ENCODE measurements at places on chromosomes 12 and 14.

DNA sequence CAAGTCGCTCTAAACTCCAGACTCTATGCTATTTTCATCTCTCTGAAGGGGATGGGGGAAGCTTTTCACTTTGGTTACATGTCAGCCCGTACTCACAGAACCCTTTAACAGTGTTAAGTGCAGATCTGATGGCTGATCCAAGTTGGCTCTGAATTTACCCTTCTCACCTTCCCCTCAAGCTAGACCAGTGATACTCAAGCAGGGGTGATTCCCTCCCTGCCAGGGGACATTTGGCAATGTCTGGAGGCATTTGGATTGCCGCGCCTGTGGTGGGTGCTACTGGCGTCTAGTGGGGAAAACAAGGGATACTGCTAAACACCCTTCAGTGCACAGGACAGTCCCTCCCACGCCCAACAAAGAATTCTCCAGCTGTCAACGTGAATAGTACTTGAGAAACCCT is 6.0 kb upstream of the TEX52 start:
- no peak for DNase-seq

- peak; percentile 79 for DNase-seq
These were observed 5.8 kb upstream of the PHLDA1 start for GRCh38 chr12:76037130-76038103.

DNA sequence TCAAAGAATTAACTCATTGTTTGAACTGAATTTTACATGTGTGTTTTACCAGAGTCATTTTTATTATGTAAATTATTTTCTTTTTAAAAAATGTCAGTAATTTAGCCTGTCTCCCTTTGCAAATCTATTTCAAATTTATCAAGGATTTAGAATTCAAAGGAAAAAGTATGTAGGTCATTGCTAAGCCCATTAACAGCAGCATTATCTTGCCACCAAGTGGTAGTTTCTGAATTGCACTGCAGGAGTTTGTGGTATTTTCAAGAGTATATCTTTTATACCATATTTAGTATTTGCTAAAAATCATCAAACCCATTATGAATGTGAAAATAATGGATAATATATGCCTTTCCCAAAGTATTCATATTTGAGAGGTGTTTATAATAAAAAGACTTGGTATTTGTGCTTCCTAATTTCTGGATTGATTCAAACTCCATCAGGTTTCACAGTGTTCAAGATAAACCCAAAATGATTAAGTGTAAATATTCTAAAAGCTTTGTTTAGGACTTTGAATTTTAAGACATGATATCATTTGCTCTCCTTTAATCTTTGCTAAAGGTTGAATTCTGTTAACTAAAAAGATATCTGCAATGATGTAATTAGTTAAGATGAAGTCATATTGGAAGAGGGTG is 711.4 kb downstream of the FSCB start:
- no peak for DNase-seq

GRCh38 chr12:105223884-105224283 is 12.1 kb downstream of the APPL2 start:
- DNase-seq, result no peak

DNA sequence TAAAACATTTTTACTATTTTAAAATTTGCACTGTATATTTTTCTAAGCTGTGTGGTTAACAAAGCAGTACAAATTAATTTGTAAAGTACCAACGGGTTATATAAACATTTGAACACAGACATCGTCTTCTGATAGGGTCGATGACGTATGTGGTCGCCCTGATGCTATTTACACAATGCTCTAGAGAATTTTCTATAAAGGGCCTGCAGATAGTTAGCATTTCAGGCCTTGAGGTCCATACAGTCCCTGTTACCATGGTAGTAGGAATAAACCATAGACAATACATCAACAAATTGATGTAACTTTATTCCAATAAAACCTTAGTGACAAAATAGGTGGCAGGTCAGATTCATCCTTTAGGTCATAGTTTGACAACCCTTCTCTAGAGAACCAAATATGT is 25.7 kb upstream of the PDZRN4 start:
- DNase-seq, result no peak

DNA sequence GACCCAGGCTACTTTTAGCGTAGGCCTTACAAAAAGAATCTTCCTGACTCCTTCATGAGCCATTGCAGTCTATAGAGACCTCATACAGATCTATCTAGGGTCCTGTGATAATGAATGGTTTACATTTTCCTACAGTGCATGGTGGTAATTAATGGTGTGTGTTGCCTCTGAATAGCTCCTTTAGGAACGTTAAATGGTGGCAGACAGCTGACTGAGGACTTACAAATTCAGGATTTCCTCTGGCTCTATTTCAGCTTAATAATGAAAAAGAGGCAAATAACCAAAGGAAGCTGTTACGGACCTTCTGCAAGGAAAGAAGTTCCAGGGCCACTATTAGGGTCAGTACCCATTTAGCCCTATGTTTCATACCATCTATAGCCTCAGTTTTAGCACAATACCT is 5.1 kb downstream of the IKBIP start:
- DNase-seq, result no peak

GRCh38 chr12:13000616-13000924 is 505 bp upstream of the HEBP1 start:
- DNase-seq, result peak; percentile 39

DNA sequence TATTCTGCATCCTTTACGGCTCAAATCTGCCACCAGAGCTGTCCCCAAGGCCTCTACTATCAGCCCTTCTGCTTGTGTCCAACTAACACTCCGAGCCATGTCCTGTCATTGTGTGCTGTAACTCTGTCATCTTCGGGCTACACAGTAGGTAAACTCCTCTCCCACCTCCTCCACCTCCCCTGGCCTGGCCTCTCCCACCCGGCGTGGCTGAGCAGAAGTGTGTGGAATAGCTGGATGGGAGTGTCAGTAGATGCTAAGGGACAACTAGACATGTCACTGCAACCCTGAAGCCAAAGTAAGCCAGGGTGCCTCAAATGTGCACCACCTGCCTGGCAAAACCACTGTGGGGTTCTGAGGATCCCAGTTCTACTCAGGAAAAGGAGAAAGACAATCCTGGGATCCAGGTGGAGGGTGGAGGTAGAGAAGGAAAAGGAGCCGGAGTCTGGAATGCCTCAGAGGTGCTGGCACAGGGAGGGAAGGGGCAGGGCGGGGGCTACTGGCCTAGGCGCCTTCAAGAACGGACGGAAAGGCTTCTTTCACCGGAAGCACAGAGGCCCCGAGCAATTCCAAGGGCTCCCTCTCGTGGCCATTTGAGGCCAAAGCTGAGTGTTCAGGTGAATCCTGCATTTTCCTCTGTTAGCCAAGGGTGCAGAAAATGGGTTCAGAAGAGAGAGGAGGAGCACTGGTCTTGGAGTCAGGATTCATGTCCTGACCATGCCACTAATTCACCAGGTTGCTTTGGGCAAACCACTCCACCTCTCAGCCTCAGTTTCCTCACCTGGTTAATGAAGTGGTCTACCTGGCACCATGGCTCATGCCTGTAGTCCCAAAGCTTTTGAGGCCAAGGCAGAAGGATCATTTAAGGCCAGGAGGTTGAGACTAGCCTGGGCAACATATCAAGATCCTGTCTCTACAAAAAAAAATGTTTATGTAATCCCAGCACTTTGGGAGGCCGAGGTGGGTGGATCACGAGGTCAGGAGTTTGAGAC is 20.5 kb upstream of the FAM181A start:
- DNase-seq, result peak; percentile 53

DNA sequence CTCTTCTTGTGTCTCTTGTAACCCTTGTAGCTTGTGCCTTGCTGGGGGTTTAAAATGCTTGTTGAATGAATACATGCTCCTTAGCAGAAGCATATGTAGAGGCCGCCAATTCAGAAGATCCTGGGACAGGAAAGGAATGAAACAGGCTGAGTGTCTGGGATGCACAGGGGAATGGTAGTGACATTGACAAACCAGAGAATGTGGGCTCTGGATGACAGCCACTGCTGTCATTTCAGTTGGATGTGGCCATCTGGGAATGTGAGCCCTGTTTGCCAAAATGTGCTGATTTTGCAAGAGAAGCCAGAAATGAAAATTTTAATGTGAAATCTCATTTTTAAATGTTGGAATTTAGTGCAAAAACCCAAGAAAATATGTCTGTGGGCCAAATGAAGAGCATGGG is 136.8 kb downstream of the DACT1 start:
- no peak for DNase-seq

GRCh38 chr12:124032265-124032886 is 59.4 kb downstream of the ZNF664 start:
- DNase-seq, result peak; percentile 44

GRCh38 chr12:44874981-44875416 is 1.1 kb downstream of the NELL2 start:
- DNase-seq, result no peak

GRCh38 chr14:100439781-100440180 is 116.6 kb downstream of the SLC25A47 start:
- DNase-seq, result no peak

- no peak for DNase-seq
These were observed 1.1 kb upstream of the MYH7 start for GRCh38 chr14:23436327-23437132.

- DNase-seq, result no peak
These were observed 20.8 kb downstream of the SLC8B1 start for GRCh38 chr12:113314121-113314529.

DNA sequence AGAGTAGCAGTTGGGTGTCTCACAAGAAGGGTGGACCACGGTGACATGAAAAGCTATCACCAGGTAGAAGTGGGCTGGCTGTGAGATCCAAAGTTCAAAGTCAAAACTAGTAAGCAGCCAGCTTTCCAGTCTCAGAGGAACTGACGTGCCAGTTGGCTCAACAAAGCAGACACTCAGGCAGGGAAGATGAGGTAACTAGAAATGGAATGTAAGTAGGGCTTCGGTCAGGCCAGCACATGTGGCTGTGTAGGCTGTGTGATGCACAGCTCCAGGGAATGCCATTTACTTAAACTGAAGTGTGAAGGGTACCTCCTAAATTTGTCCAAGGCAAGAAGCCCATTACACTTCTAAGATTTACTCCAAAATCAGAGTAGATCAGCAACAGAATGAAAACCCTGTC is 43.6 kb downstream of the PTPRR start:
- DNase-seq, result peak; percentile 87

- DNase-seq, result no peak
These were observed 102.7 kb upstream of the FKBP4 start for GRCh38 chr12:2692080-2692479.

GRCh38 chr14:56759633-56760032 is 50.6 kb downstream of the OTX2 start:
- no peak for DNase-seq

- no peak for DNase-seq
These were observed 310.1 kb downstream of the ETNK1 start for GRCh38 chr12:22935090-22935489.

- no peak for DNase-seq
These were observed 76.2 kb downstream of the APAF1 start for GRCh38 chr12:98721204-98721702.

DNA sequence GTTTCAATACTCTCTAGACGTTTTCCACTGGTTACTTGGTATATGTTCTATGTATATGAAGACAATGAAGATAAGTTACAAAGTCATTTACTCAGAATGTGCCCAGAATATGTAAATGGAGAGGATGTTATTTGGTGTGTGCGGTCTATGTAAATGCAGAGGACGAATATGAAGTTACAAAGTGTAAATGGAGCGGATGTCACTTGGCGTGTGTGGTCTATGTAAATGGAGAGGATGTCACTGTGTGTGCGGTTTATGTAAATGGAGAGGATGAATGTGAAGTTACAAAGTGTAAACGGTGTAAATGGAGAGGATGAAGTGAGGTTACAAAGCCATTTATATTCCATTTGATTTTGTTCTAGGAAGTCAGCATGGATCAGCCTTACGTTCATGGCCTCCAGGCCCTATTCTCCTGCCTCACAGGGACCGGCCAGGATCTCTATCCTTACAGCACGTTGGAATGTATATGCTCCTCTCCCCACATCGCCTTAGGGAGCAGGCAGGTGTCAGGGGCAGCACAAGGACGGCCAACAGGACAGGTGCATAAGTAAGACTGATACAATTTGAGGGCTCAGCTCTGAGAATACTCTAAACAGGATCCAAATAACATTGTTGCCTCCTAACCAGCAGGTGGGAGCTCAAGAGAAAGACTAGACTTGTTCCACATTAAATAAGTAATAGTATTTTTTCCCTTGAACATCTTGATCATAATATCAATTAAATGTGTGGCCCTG is 42.4 kb downstream of the GLRX5 start:
- no peak for DNase-seq
